Globus pallidus (tissue), 1 donor: ENCODE measurements at places on chromosomes 12 and 14.

DNA sequence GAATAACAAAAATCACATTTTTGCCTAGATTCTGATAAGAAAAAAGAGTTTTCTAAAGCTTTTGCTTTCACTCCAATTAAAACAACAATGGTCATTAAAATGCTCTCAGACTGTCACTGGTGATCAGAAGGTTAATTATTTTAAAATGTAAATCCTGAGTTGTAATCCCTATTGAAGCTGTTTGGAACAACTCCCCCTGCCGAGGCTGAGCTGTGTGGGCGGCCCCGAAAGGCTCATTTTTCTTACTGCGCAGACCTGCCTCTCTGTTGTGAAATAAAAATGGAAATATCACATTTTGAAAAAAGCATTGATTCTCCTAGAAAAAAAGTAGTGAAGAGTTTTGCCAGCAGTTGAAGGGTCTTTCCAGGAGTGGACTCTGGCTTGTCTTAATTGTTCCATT is 174.8 kb upstream of the CDKN3 start:
- DNase-seq = no peak

DNA sequence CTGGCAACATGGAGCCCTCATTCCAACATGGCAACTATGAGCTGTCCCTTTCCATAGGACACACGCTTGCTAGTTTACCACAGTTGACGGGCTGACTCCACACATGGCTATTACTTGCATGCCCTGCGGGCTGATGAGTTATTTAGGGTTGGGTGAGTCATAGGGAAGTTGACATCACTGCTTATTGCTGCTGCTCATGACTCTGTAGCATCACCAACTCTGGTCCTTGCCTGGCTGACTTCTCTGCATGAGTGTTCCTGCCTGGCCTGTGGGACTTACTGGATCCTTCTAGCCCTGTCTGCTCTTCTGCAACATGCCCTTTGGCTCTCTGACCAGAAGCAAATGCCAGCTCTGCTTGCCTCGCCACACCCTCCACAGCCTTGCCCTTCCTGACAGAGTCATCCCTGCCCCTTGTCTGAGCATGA is 199.5 kb downstream of the ANO6 start:
- no peak for DNase-seq

DNA sequence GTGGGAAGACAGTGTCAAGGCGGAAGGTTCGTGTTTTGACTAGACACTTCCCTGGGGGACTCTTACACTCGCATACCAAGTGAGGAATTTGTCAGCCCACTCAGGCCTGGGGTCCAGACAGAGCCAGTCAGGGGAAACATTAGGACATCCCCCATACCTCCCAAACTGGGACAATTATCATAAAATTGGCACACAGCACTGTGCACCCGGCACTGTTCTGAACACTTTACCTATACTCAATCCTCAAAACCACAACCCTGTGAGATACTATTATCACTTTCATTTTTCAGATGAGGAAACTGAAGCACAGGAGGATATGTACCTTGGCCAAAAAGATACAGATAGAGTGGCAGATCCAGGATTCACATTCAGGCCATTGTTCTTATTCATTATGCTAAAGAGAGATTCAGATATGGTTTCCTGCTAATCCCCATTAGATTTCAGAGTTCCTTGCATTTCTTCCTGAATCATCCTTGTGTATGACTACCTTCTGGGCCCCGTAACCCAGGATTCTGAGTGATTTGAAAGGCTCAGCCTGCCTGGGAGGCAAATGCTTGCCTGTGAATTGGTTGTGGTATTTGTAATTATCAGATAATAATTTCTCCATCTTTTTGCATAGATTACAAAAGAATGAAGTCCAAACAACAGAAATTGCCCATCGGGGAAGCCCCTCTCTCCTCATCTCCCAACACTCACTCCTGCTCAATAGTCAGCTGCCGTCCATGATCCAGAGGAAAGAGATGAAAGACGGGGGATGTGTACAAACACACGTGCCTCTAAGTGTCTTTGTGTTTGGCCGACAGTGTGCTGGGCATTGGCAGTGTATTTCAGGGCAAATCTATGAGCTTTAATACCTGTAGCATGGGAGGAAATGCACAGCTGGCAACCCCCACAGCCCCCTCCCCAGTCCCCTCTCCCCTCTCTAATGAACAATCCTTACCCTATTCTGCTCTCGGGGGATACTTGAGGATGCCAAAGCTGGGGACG is 4.6 kb downstream of the TAC3 start:
- DNase-seq = no peak

DNA sequence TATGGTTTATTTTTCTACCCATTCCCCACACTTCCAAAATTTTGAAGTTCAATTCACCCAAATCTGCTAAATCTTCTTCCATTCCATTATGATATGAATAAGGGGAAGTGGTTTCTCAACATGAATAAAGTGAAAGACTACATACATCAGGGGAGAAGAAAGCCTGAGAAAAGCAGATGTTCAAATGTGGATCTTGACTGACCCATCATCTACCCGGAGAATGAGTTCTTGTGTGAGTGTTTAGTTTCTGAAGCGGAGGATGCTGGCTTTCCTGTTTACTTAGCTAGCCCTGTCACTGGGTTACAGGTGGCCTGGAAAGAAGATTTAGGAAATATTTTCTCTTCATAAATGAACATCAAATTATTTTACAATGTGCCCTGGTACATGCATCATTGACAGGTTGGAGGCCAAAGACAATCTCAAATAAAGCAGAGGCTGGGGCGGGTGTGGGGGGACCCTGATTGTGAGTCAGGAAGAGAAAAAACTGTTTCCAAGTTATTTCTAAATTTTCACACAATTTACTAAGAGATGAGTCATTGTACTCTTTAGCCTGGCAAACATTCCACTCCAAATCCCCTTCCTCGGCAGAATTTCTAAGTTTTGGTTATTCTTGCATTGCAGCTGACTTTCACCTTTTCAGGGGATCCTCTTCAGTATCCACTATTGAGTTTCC is 135.6 kb downstream of the SLC25A21 start:
- no peak for DNase-seq

DNA sequence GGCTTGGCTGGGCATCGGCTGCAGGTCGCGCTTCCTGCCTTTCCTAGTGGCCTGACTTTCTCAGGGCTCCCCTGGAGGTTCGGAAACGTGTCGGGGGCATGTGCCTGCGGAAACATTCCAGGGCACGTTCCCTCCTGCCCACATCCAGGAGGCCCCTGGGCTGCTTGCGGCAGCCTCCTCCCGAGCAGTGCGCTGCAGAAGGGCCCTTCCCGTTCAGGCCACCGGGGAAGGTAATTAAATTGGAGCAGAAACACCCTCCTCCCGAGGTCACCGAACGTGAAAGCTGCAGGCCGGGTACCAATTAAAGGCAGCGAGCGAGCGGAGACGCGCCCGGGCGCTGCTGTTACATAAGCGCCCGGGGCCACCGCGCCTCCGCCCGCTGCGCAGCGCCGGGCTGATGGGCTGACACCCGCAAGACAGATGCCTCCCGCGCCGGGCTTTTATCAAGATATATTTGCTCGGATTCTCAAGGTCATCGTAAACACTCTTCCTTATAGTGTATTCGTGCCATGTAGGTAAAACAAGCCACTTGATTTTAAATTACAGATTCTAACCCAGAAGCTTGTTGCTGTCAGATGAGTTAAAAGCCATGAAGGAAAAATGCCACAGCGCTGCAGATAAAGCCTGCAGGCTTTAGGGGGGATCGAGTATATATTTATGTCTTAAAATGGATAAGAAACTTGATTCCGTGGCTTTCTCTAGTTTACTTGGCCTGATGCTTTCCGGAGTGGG is 31.4 kb downstream of the SSPN start:
- DNase-seq = peak; percentile 75

DNA sequence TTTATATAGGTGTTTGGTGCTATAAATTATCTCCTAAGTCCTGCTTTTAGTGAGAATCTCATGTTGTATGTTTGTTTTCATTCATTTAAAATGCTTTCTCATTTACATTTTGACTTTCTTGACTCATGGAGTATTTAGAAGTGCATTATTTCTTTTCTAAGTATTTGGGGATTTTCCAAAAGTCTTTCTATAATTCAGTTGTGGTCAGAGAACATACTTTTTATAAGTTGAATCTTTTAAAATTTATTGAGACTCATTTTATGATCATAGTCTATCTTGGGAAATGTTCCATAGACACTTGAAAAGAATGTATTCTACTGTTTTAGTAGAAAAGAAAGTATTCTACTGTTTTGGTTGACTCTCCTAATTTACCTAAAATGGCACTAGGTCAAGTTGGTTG is 168.2 kb downstream of the AKAP6 start:
- DNase-seq = no peak
